Activated CD8-positive, alpha-beta memory T cell treated with anti-CD3 and anti-CD28 coated beads for 1 hour (primary cell): ENCODE measurements at places on chromosomes 4 and X.

- no peak for DNase-seq
Observed at GRCh38 chrX:115939636-115940160, 230.8 kb upstream of the AGTR2 start.

DNA sequence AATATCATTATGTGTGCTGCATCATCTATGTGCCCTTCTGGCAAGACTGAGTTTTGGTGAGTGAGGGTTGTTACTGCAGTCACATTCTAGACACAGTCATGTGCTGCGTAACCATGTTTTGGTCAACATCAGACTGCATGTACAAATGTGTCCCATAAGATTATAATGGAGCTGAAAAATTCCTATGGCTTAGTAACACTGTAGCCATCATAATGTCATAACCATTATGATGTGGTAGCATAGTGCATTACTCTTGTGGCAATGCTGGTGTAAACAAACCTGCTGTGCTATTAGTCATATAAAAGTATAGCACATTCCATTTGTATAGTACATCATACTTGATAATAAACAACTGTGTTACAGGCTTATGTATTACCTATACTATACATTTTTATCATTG lies 198.1 kb upstream of the NUDT6 start:
- DNase-seq, result no peak

DNA sequence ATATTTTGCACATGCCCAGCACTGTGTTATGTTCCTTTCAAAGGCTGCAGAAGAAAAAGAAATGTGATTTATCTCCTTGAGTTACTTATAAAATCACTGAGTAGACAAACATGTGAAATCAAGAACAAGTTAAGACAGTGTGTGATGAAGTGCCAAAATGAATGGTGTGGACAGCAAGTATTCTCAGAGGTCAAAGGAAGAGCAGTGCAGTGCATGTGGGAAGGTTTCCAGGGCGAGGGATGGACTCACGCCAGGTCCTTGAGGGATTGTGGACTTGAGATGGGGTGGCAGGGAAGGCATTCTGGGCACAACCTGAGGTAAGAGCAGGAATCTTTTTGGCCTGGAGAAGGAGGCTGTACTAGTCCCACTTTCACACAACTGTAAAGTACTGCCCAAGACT lies 115.5 kb downstream of the FNIP2 start:
- DNase-seq, result no peak

GRCh38 chr4:128444544-128445302 lies 157.1 kb upstream of the PGRMC2 start:
- DNase-seq, result no peak

DNA sequence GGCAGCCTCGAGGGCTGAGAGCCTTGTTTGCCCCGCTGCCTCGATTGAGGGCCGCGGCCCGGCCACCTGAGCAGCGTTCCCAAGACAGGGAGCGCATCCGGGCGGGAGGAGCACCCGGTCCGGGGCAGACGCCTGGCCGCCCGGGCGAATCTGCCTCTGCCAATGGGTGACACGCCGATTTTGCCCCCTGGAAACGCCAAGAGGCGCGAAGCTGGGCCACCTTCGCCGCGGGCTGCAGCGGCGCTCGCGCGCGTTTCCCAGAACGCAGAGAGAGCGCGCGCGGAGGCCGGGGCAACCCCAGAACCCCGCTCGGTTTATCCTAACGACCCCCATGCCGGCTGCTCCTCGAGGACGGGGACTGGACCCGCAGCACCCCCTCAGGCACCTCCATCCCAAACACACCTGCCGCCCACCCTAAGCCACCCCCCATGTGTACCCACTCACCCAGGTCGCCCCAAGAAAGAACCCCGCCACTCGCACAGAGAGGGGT lies 575 bp downstream of the MAP7D2 start:
- no peak for DNase-seq

DNA sequence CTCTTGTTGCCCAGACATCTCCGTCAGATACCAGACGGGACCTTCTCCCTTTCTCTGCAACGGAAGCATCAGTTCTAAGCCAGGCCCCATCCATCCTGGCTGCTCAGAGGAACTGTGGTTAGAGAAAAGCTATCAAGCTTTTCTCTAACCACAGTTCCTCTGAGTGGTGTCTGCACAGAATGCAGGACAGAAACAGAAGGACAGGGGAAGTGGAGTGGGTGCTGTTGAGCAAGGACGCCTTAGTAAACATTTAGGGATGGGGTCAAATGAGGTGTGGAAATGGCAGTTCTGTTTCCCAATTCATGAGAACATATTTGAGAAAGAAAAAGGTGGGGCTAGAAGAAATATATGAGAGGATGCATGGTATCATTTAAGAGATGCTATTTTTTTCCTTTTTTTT lies 283.8 kb downstream of the CRLF2 start:
- no peak for DNase-seq

DNA sequence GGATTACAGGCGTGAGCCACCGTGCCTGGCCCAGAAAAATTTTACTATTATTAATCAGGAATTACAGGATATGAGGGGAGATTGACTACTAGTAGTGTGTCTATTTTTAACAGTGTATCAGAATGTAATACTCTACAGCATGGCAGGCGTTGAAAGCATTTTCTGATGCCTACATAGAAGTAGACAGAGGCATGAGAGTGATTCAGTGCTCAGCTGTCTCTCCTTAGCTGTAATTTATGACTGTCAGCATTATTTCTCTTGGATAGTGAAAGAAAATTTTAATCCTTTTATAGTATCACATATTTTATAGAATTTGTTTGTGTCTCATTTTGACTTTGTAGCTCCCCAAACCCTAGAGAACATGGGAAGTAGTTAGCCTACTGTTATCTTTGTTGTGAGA lies 20.7 kb downstream of the ARHGAP24 start:
- no peak for DNase-seq

DNA sequence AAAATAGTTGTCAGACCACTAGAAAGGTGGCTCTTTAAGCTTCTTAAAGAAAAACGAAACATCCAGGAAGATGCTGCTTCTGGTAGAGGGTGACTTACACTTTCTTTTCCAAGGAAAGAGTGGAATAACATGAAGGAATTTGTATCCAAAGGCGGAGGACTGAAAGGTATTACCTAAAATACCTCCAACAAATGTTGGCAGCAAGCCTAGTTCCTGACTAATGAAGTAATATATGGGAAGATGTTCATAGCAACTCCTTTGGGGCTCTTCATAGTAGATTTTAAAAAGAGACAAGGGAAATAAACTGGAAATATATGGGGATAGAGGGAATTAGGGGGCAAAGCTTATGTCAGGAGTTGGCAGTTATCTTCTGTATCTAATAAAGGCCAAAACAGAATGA lies 116.2 kb downstream of the AASDH start:
- DNase-seq, result no peak

- no peak for DNase-seq
Observed at GRCh38 chr4:173332963-173333657, 1.0 kb downstream of the HMGB2 start.

DNA sequence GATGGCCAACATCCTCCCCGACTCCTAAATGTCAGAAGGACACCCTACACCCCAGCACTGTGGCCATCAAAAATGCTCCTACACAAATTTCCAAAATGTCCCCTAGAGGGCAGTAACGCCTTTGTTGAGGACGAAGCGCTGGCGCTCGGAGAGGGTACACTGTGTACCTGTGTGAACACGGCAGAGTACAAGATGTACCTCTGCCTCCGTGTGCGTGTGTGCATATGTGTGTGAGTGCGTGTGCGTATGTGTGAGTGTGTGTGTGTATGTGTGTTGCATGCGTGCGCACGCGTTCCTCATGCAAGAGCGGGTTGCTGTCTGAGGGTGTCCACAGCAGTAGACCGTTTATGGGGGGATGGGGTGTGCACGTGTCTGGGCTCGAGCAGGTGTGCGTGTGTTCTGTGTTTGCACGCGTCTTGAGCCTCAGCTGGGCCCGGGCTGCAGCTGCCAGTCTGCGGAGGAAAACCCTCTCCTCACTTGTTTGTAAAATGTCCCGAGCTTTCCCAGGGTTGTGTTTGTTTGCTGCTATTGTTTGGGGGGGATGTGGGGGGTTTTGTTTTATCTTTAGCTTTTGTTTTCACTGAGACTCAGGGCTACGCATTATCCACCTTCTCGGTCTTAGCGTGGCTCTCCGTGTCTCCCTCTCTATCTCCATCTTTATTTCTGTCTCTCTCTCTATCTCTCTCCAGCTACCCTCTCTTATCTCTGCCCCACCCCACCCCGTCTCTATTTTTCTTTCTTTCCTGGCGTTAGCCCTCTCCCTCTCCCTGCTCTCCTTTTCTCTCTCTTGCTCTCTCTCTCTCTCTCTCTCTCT lies 10.4 kb upstream of the TSPYL2 start:
- peak; percentile 50 for DNase-seq

DNA sequence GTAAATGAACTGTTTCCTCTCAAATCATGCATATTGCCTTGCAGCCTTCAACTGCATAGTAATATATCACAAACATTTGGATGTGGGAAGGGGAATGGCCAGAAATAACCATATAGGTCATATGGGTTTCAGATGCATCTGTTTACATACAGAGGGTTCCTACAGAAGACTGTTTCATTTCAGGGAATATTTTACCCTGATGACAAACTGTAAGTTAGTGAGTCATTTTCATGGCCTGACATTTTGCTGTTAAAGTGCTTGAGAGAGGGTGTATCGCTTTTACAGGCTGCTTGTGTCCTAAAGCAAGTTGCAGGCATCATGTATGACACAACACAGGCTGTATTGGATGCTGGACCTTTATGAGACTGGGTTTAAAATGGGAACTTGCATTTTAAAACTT lies 25.5 kb upstream of the AMOT start:
- no peak for DNase-seq
